ENCODE measurements at places on chromosomes 5 and 9.

- DNase-seq: no peak
Observed at GRCh38 chr5:80963966-80964481, 3.9 kb downstream of the RASGRF2 start.

- DNase-seq: no peak
Observed at GRCh38 chr9:34170237-34170991, 8.4 kb upstream of the UBAP1 start.

GRCh38 chr9:6106711-6107339 lies 91.4 kb upstream of the RANBP6 start:
- no peak for DNase-seq

DNA sequence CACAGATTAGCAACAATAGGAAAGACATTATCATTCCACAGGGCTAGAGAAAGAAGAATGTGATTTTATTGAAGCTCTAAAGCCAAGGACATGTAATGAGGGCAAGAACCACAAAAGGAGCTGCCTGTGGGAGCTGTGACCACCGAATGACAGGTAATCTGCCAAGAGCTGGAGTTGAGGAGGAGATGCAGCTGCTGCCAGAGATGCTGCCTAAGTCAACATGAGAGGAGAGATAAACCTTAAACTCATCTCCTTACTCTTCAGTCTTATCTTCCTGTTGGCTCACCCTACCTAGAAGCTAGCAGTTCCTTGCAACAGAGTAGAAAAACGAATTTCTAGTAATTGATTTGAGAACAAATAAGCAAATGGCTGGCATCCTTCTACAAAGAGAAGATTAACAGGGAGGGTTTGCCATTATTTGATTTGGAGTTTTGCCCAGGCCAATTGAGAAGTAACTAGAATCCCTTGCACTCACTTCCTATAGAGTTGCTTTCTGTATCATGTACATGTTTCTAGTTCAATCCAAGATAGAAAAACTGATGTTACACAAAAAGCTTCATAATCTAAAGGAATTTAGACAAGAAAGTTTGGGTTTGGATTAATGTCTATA lies 539.2 kb downstream of the TLE1 start:
- DNase-seq: no peak

- no peak for DNase-seq
Observed at GRCh38 chr5:56006094-56006493, 11.3 kb upstream of the IL6ST start.

DNA sequence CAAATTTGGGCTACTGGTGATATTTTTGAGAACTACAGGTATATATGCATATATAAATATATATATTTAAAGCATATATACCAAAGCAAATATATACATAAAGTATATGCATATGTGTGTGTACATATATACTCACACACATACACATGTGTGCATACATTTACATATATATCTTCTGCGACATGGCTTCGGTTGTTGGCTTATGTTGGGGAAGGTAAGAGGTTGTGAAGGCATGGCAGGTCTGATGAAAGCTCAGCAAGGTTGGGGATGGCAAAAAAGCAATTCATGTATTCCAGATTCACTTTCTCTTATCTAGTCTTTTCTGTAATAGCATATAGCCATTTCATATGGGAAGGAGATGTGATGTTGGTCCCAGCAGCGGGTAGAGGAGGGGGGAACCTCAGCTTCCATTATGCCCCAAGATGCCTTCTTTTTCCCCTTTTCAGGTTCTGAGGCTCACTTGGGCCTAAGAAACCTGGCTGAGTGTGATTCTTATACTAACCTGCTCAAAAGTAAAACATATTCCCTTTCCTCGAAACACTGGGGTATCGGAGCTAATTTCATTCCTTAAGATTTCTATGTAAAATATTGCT lies 201.7 kb downstream of the MEF2C start:
- no peak for DNase-seq

- DNase-seq: no peak
Observed at GRCh38 chr9:105890046-105890822, 195.9 kb downstream of the TMEM38B start.

GRCh38 chr9:100394816-100395215 lies 32.1 kb upstream of the MSANTD3 start:
- no peak for DNase-seq

- no peak for DNase-seq
Observed at GRCh38 chr5:72836810-72837209, 20.3 kb downstream of the TNPO1 start.

- DNase-seq: no peak
Observed at GRCh38 chr9:81052846-81053245, 636.5 kb downstream of the TLE1 start.

- DNase-seq: no peak
Observed at GRCh38 chr9:120692901-120693699, 21.2 kb downstream of the MEGF9 start.

GRCh38 chr5:152084476-152084875 lies 159.8 kb upstream of the GLRA1 start:
- DNase-seq: no peak

DNA sequence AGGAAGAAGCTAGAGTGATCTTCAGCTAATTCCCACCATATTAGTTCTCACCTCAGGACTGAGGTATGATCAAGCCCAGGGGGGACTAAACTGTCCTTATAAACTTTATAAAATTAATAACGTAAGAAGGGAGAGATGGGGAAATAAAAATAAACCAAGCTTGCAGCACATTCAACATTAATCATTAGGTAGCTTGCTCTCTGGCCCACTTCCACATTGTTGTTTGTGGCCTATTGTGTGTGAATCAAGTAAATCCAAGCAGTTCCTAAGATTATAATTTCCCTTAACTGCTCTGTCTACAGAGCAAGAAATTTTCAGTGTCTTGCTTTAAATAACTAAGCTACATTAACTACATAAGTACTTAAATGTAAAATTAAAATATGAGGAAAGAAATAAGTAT lies 131.3 kb upstream of the ABCA1 start:
- no peak for DNase-seq

DNA sequence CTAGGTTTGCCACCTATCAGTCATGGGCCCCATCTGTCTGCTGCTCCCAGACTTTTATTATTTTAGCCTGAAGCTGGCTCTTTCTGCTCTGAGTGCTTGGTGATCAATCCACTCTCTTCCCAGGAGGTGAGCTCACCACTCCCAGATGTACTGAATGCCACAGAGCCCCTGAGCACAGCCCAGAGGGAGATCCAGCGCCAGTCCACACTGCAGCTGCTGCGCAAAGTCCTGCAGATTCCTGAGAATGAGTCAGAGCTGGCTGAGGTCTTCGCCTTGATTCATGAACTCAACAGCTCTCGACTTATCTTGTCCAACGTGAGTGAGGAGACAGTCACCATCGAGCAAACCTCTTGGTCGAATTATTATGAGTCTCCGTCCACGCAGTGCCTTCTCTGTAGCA lies 36.0 kb downstream of the HMGXB3 start:
- no peak for DNase-seq

- no peak for DNase-seq
Observed at GRCh38 chr5:67455970-67456369, 259.4 kb upstream of the CD180 start.

DNA sequence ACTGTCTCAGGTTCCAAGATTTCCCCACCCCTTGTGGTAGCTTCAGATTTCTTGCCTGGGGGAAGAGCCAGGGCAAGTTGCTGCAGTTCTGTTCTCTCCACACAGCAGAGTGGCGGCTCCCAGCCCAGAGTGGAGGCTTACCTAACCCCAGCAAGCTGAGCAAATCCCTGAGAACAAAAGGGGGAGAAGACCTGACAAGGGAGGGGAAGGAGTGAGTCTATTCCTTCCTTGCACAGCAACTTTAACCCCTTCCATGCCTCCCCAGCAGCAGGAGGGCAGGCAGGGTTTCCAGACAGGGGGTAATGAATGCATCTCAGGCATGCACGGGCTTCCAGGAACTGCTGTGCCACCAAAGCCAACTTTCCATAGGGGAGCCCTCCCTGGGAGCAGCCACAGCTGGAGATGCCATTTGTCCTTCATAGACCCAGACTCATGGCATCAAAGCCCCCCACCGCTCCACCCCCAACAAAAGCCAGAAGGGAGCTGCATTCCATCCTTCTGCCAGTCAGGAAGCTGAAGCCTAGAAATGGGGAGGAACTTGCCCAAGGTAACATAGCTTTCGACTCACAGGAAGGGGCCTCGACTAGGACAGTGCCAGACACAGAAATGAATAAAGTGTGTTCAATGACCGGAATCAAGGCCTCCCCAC lies 28.8 kb upstream of the FAT2 start:
- DNase-seq: no peak

- no peak for DNase-seq
Observed at GRCh38 chr5:83513491-83513890, 41.9 kb downstream of the VCAN start.

DNA sequence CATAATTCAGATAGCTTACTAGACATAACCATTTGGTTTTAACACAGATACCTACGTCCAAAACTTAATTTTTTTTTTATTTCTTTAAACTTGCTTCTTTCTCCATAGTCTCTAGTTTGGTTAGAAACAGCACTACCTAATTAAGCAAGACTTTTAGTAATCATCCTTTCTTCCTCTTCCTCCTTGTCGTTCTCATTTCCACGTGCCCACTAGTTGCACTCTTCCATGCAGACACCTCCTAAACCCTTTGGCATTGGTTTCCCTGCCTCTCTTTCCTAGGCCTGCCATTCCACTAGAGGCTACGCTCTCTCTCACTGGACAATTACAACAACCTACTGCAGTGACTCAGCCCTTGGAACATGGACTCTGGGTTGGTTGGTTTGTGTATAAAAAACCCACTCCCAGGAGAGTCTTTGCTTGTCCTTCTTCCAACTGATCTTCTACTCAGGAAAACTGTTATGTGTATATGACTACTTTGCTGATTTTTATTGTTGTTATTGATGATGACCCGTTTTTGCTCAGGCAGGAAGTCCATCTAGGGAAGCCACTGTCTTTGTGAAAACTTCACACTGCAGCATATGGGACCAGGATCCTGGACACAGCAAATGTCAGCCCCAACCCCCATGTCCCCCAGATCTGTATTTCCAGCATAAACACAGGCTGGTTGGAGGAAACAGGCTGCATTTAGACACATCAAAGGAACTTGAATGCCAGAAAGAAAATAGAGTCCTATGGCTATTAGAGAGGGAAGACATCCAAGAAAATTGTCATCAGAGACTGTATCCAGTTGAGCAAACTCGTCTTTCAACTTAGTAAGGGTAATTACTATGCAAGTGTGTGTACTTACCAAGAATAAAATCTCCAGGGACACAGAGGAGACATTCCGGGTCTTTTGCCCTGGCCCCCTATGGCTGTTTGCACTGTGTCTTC lies 503.2 kb downstream of the GADD45G start:
- no peak for DNase-seq

DNA sequence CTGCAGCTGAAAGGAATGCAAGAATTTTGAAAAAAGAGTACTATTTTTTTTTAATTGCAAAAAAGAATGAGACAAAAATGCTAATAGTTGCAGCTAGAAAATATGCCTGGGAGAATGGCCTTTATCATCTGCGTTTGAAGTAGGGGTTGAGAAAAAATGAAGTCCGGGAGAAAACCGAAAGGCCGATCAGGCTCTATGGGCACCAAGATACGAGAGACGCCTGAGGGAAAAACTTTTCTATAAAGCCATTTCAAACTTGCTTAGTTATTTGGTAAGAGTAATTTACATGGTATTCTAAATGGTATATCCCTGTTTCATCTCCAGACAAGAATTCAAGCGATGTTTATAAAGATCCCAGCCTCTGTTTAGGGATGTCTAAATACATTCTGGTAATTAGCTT lies 99.3 kb upstream of the EFNA5 start:
- no peak for DNase-seq

- DNase-seq: no peak
Observed at GRCh38 chr9:27404661-27405060, 107.7 kb upstream of the EQTN start.

DNA sequence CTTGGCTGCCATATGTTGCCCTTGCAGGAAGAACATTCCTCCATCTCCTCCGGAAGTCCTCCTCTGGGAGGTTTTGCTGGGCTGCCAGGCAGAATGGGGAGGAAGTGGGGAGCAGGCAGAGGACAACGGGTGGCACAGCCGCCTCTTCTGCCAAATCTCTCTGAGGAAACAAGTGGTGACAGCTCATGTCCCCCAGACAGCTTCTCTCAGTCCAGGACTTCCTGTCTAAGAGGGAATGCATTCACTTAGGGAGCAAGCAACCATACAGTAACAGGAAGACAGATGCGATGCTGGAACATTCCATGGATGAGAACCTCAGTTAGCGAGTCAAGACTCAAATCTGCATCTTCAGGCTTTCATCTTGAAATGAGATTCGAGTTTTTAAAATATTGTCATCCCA lies 701.0 kb downstream of the SEMA5A start:
- no peak for DNase-seq

DNA sequence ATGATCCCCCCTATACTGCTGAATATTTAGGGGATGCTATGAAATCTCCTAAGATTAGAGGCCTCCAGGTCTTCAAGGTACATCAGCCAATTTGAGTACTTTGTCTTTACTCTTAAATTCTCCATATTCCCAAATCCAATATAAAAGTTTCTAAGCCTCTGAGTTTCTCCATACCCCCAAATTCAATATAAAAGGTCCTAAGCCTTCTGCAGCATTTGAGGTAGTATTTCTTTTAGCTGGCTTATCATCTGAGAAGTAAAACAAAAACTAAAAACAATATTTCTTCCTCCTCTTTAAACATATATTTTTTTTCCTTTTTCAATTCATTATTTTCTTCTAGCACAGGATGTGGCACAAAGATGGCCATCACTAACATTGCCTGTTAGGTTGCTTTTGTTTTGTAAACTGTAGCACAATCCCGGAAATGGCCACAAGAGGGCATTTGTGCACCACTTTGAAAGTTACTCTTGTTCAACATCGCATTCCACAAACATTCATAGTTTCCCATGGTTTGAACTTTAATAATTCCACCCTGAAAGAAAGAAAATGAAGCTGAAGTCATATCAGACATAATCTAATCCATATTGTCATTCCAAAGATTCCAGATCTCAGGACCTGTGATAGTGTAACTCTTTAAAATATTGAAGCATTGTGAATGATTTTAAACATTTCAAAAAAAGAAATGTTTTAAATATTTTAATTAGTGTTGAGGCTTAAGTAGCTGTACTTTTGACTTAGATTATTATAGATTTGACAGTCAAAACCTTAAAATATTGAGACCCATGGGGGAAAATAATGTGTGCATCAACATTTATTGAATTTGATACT lies 21.0 kb upstream of the SCGB3A2 start:
- DNase-seq: peak; percentile 59

GRCh38 chr5:36641431-36641830 lies 35.0 kb downstream of the SLC1A3 start:
- no peak for DNase-seq

DNA sequence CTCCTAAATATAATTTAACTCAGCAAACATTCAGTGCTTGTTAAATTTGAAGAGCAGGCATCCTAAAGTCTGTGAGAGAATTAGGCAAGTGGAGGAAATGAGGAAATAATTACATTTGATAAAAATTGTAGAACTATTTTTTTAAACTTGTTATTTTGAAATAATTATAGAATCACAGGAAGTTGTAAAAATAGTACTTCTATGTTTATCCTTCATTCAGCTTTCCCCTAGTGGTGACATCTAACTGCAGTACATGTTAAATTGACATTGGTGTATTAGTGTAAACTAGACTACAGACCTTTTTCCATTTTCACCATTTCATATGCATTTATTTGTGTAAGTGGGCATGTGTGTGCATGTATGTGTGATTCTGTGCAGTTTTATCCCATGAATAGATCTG lies 51.6 kb downstream of the F2RL2 start:
- DNase-seq: no peak

Measured in activated CD4-positive, alpha-beta T cell treated with anti-CD3 and anti-CD28 coated beads, Interleukin-2, amount 50 U/mL, for 48 hours (primary cell).